Subcutaneous adipose tissue (tissue), 4 donors: ENCODE measurements at places on chromosomes 1 and 21. TPM values are rescaled to one million over a fixed set of nuclear protein-coding genes. Genes with fewer than 3 reads are reported as not detected.

The TMEM201 gene
- 6.6 TPM for total RNA-seq

The SMCP gene
- not detected for total RNA-seq

The PLEKHG5 gene
- total RNA-seq, result 2.4 TPM

The UBE2G2 gene
- 64.4 TPM for total RNA-seq

The PLA2G2C gene
- total RNA-seq, result not detected

The SLC44A3 gene
- 1.5 TPM for total RNA-seq

The SLC30A2 gene
- total RNA-seq, result not detected

The KRTAP19-1 gene
- not detected for total RNA-seq

The BARHL2 gene
- not detected for total RNA-seq

The CD5L gene
- total RNA-seq, result not detected

The AIM2 gene
- total RNA-seq, result not detected

The FCGR2B gene
- 35.0 TPM for total RNA-seq

The LAPTM5 gene
- 124 TPM for total RNA-seq

The PIK3R3 gene
- 60.3 TPM for total RNA-seq

The SELENOF gene
- total RNA-seq, result 84.0 TPM

The RHOU gene
- total RNA-seq, result 15.4 TPM

The ZNF697 gene
- 8.9 TPM for total RNA-seq

The OR2G6 gene
- not detected for total RNA-seq

The CEPT1 gene
- 77.5 TPM for total RNA-seq
